Stimulated activated CD4-positive, alpha-beta T cell treated with anti-CD3 and anti-CD28 coated beads, TNF-alpha, amount 100 ng/mL, for 1 hour (primary cell): ENCODE measurements at places on chromosomes 4 and X.

- DNase-seq, result no peak
Observed at GRCh38 chr4:80576796-80577195, 241.3 kb downstream of the CFAP299 start.

DNA sequence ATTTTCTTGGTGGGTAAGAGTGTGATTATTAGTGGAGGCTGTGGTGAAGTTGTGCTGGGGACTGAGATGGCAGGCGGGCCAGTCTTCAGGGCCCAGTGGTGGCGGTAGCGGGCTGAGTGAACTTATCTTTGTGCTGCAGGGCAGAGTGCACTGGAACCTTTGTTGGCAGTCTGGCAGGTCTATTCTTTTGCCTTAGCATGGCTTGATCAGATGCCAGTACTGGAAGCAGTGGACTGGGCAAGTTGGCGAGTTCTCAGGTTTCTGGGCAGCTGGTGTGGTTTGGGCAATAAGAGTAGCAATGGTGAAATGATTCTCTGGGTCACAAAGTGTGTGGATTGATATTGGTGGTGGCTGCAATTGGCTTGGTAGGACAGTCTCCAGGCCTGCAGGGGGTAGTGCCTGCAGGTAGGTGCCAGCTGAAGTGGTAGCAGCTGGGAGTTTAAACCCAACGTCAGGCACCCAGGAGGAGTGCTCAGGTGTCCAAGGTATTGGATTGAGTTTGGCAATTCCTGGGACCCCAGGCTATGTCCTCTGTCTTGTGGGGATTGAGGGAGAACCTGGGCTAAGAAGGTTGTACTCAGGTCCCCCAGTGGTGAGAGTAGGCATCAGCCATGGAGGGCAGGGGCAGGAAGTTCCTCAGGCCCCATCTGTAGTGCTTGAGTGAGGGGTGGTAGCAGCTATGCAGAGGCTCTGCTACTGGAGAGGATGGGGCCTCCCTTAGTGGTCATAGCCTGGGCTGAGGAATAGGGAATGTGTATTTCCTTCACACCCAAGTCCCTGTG is 34.9 kb upstream of the SLC25A14 start:
- DNase-seq, result no peak

GRCh38 chrX:19544693-19545305 is 29.5 kb upstream of the MAP3K15 start:
- DNase-seq, result no peak

- no peak for DNase-seq
Observed at GRCh38 chrX:57977992-57978391, 67.7 kb upstream of the ZXDA start.

DNA sequence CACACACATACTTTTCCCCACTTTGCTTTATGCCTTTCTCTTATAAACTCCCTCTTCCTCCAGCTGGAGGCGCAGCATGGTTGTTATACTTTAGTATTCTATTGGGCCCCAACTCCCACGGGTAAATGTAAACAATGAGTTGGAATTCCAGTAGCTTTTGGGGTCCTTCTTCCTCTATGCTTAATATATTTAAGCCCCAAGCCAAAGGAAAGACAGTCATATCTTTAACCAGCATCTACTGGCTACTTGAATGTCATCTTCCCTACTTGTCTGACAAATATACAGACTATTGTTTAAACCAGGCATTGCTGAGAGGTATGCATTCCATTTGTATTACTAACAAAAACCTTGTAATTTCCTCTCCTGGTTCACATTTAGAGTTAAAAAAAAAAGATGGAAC is 72.9 kb downstream of the WDR19 start:
- no peak for DNase-seq

DNA sequence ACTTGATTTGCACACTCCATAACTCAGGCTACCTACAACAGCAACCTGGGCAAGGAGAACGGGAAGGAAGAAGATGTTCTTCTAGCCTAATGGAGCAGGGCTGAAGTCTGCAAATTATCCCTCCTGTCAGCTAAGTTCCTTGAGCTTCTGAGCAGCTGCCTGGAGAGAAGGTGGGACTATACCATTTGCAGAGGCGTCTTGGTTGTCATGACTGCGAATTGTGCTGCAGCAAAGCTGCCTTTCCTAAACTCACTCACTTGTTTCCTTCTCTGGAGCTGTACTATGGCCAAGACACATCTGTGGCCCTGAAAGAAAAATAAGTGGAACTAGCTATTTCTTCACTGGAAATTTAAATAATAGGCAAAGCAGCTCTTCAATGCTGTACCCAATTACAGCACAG is 682.4 kb upstream of the GRIA3 start:
- DNase-seq, result no peak

GRCh38 chr4:127782025-127782274 is 172 bp upstream of the HSPA4L start:
- no peak for DNase-seq
